ENCODE measurements at places on chromosomes 3 and 15.
A peak's percentile ranks its signal among the peaks of the same experiment; 100 is the strongest.

DNA sequence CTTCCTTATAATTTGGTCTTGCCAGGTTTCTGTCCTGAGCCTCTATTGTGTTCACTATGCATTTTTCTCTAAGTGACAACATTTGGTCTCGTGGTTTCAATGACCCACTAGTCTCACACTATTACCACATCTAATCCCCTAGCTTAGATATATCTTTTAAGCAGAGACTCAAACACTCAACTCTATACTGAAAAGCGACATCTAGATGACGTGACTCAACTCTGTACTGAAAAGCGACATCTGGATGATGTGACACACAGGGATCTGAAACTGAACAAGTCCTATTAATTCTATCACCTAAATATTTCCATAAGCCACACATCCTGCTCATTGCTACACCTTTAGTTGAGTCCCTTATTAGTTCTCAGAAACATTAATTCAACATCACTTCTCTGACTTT lies 141.7 kb upstream of the MBNL1 start:
- no peaks in the 10 kb centered on the region for H3K27me3 ChIP-seq
- H3K36me3 ChIP-seq: no peaks in the 10 kb centered on the region
- no peaks in the 10 kb centered on the region for H3K4me1 ChIP-seq
- H3K27ac ChIP-seq: no peak overlapping the region

- peak overlapping the region; percentile 78 for H3K4me3 ChIP-seq
- H3K36me3 ChIP-seq: no peaks in the 10 kb centered on the region
- peaks cover 62% of the 10 kb centered on the region for H3K4me1 ChIP-seq
- no peak overlapping the region for H3K27ac ChIP-seq
- peaks cover 7% of the 10 kb centered on the region for H3K27me3 ChIP-seq
- DNase-seq: no peak
Measured at GRCh38 chr3:187291001-187291511, 481 bp downstream of the MASP1 start.

- no peak overlapping the region for H3K27ac ChIP-seq
- peaks cover 19% of the 10 kb centered on the region for H3K4me1 ChIP-seq
- peaks cover 3% of the 10 kb centered on the region for H3K27me3 ChIP-seq
- no peak overlapping the region for H3K4me3 ChIP-seq
Measured at GRCh38 chr3:149705416-149705815, 46.9 kb downstream of the COMMD2 start.

- H3K27ac ChIP-seq: no peak overlapping the region
Measured at GRCh38 chr15:47678040-47678439, 39.3 kb upstream of the SEMA6D start.

GRCh38 chr15:66644869-66645268 lies 57.2 kb upstream of the SMAD6 start:
- no peaks in the 10 kb centered on the region for H3K27me3 ChIP-seq
- H3K4me1 ChIP-seq: peaks cover 9% of the 10 kb centered on the region
- H3K27ac ChIP-seq: no peak overlapping the region
- no peaks in the 10 kb centered on the region for H3K36me3 ChIP-seq
- no peak overlapping the region for H3K4me3 ChIP-seq

DNA sequence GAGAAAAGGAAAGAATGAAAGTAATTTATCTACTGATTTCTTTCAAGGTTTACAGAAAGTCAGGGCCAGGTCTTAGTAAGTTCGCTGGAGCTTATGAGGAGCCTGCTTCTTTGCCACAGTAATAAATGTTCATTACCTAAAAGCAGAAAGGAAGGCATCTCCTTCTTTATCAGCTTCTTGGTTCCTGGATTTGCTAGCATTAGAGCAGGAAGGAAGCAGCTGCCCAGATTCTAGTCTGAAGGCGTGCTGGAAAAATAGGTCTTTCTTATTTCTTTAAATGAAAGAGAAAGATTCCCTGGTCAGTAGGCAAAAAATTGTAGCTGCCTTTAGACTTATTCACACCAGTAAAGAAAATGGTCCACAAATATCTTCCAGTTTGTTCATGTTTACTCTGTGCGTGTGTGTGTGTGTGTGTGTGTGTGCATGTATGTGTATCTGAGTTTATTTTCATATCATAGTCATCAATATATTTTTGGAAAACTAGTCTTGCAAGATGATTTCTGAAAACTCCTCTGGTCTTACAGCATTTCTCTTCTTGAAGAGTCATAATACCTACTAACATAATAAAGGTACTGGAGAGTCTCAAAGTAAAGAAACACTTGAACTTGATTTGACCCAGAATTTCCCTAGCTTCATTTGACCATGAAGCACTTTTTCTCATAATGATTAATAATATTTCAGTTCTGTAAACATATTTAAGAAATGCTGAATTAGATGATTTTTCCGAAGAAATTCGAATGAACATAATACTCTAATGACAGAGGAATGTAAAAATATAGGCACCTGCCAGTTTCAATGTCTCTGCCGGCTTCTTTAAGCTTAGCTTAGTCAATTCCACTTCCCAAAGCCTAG lies 255.3 kb upstream of the ZPLD1 start:
- no peaks in the 10 kb centered on the region for H3K36me3 ChIP-seq
- no peaks in the 10 kb centered on the region for H3K27me3 ChIP-seq
- DNase-seq: no peak
- peaks cover 17% of the 10 kb centered on the region for H3K4me1 ChIP-seq

GRCh38 chr3:13461169-13462124 lies 18.7 kb upstream of the HDAC11 start:
- H3K4me1 ChIP-seq: peaks cover 14% of the 10 kb centered on the region
- no peaks in the 10 kb centered on the region for H3K36me3 ChIP-seq
- no peak overlapping the region for H3K4me3 ChIP-seq
- 0 out of 2 replicates have a peak overlapping the region, but pooled peaks have one; percentile 41 for H3K27ac ChIP-seq
- peak; percentile 93 for DNase-seq

GRCh38 chr15:29087521-29088285 lies 181.9 kb downstream of the NSMCE3 start:
- peaks cover 11% of the 10 kb centered on the region for H3K4me1 ChIP-seq
- H3K27me3 ChIP-seq: no peaks in the 10 kb centered on the region
- H3K36me3 ChIP-seq: peaks cover 10% of the 10 kb centered on the region
- H3K27ac ChIP-seq: no peak overlapping the region

DNA sequence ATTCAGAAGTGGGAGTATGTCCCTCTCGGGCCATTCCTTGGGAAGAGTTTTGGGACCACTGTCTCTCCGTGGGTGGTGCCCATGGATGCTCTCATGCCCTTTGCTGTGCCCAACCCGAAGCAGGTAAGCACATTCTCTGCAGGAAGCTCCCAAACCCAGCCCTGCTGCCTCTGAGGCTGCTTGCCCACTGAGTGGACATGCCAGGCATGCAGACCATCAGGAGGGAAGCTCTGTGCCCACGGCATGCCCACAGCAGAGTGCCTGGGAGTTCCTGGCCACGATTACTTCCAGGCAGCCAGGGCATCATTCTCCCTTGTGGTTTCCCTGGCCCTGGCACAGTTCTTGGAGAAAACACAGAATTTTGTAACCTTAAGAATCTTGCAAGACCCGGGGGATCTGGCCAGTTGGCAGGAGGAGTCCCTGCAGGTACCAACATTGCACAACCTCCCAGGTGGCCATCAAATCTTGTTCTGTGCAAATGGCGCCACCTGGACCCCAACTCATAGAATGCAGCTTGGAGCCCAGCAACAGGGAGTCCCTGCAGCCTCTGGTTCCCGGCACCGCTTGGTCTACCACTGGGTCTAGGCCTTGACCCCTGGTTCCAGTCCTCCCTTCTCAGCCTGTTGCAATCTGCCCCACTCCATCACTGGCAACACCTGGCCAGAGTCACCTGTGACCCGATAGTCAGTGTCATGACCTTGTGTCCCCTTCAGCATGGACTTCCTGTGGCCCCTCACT lies 20.4 kb downstream of the FAH start:
- H3K36me3 ChIP-seq: peaks cover 18% of the 10 kb centered on the region
- H3K4me3 ChIP-seq: no peak overlapping the region
- no peaks in the 10 kb centered on the region for H3K27me3 ChIP-seq
- peak; percentile 83 for DNase-seq
- H3K4me1 ChIP-seq: no peaks in the 10 kb centered on the region

- no peak overlapping the region for H3K4me3 ChIP-seq
- H3K27me3 ChIP-seq: no peaks in the 10 kb centered on the region
- H3K27ac ChIP-seq: no peak overlapping the region
- H3K4me1 ChIP-seq: peaks cover 16% of the 10 kb centered on the region
- H3K36me3 ChIP-seq: peaks cover 33% of the 10 kb centered on the region
Measured at GRCh38 chr3:184011230-184011876, 6.3 kb downstream of the ABCC5 start.

GRCh38 chr15:58458076-58458475 lies 26.3 kb downstream of the LIPC start:
- H3K27me3 ChIP-seq: no peaks in the 10 kb centered on the region
- no peak for DNase-seq
- H3K4me1 ChIP-seq: peaks cover 2% of the 10 kb centered on the region
- no peaks in the 10 kb centered on the region for H3K36me3 ChIP-seq

GRCh38 chr3:170997961-170998913 lies 28.3 kb downstream of the SLC2A2 start:
- H3K4me3 ChIP-seq: no peak overlapping the region
- no peak for DNase-seq
- H3K27ac ChIP-seq: no peak overlapping the region
- no peaks in the 10 kb centered on the region for H3K27me3 ChIP-seq
- H3K36me3 ChIP-seq: no peaks in the 10 kb centered on the region

GRCh38 chr3:144415492-144415891 lies 443.9 kb downstream of the DIPK2A start:
- DNase-seq: no peak
- peaks cover 4% of the 10 kb centered on the region for H3K4me1 ChIP-seq
- H3K4me3 ChIP-seq: no peak overlapping the region
- H3K36me3 ChIP-seq: no peaks in the 10 kb centered on the region

- no peak overlapping the region for H3K27ac ChIP-seq
- no peak overlapping the region for H3K4me3 ChIP-seq
- peaks cover 4% of the 10 kb centered on the region for H3K27me3 ChIP-seq
- no peaks in the 10 kb centered on the region for H3K36me3 ChIP-seq
Measured at GRCh38 chr15:70264014-70264582, 166.4 kb upstream of the TLE3 start.

GRCh38 chr15:47620960-47621681 lies 96.2 kb upstream of the SEMA6D start:
- H3K4me3 ChIP-seq: no peak overlapping the region
- H3K27me3 ChIP-seq: no peaks in the 10 kb centered on the region
- H3K4me1 ChIP-seq: peaks cover 15% of the 10 kb centered on the region
- no peak overlapping the region for H3K27ac ChIP-seq
- no peaks in the 10 kb centered on the region for H3K36me3 ChIP-seq
- no peak for DNase-seq

GRCh38 chr3:45567730-45568172 lies 26.8 kb upstream of the LIMD1 start:
- peaks cover 34% of the 10 kb centered on the region for H3K4me1 ChIP-seq
- H3K27me3 ChIP-seq: peaks cover 3% of the 10 kb centered on the region
- no peak for DNase-seq

GRCh38 chr15:98759277-98759676 lies 110.9 kb downstream of the IGF1R start:
- H3K36me3 ChIP-seq: peaks cover 6% of the 10 kb centered on the region
- no peak for DNase-seq
- 0 out of 2 replicates have a peak overlapping the region, but pooled peaks have one; percentile 49 for H3K27ac ChIP-seq

DNA sequence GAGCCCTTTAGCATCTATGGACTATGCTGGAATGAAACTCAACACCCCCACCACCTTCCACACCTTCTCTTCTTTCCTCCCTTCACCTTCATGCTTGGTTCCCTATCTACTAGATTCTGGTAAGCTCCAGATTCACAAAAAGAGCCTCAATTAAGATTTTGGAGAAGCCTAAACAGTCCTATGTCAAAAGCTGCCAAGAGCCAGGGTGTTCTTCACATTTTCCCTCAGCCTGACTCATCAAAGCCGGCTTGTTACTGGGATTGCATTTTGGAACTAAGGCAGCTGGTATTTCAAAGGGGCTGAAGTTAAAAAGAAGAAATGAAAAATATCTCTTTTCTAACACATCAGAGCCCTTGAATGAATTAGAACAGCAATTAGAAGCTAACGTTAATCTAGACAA lies 247.7 kb downstream of the MYRIP start:
- no peaks in the 10 kb centered on the region for H3K36me3 ChIP-seq
- H3K4me1 ChIP-seq: no peaks in the 10 kb centered on the region
- no peaks in the 10 kb centered on the region for H3K27me3 ChIP-seq
- H3K27ac ChIP-seq: no peak overlapping the region
- no peak overlapping the region for H3K4me3 ChIP-seq
- no peak for DNase-seq

- DNase-seq: no peak
- H3K27ac ChIP-seq: no peak overlapping the region
- no peak overlapping the region for H3K4me3 ChIP-seq
- H3K4me1 ChIP-seq: peaks cover 6% of the 10 kb centered on the region
- peaks cover 6% of the 10 kb centered on the region for H3K36me3 ChIP-seq
- no peaks in the 10 kb centered on the region for H3K27me3 ChIP-seq
Measured at GRCh38 chr15:65258375-65259262, 28.1 kb downstream of the PARP16 start.

- no peak overlapping the region for H3K4me3 ChIP-seq
- peaks cover 2% of the 10 kb centered on the region for H3K36me3 ChIP-seq
- no peak for DNase-seq
- no peak overlapping the region for H3K27ac ChIP-seq
Measured at GRCh38 chr15:51121118-51121517, 26.4 kb upstream of the TNFAIP8L3 start.

DNA sequence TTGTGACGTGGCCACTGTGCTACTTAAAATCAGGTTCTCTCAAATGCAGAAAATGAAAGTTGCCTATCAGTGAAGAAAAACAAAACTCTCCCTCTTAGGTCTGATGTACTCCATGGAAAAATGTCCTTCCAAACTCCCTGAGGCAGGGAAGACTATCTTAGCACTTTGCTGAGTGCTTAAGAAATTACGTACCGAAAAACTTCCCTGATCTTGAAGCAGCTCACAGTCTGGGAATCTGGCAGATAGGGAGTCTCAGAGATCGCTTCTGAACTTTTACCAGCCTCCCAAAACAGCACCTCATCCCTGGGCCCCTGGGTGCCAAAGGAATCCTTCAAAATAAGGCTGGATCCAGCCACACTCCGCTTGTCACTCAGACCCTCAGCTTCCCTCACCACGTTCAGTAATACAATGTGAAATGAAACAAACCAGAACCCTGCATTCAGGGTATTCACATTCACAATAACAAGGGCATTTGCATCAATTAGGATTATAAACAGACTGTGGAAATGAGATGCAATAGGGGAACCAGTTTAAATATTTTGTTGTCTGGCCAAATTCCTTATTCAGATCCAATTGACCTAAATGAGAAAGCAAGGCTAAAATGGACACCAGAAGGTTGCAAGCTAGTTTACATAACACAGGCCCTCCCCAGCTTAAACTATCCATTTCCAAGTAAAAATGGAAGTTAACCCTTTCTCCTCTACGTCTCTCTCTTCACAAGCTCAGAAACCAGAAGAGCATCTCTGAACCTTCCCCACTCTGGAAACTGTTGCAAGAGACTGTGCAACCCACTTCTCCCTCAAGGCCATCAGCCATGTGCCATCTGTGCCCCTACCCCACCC lies 20.9 kb downstream of the OSBPL10 start:
- H3K4me3 ChIP-seq: peak overlapping the region; percentile 75
- no peaks in the 10 kb centered on the region for H3K27me3 ChIP-seq
- H3K4me1 ChIP-seq: peaks cover 65% of the 10 kb centered on the region
- peak; percentile 26 for DNase-seq

GRCh38 chr3:151058740-151059139 lies 26.7 kb upstream of the MED12L start:
- no peak overlapping the region for H3K4me3 ChIP-seq
- no peak overlapping the region for H3K27ac ChIP-seq
- DNase-seq: no peak
- no peaks in the 10 kb centered on the region for H3K36me3 ChIP-seq
- H3K4me1 ChIP-seq: no peaks in the 10 kb centered on the region
